ENCODE measurements at places on chromosomes 6 and 20.

GRCh38 chr20:25685276-25686080 lies 11.2 kb downstream of the ZNF337 start:
- no peak for DNase-seq

DNA sequence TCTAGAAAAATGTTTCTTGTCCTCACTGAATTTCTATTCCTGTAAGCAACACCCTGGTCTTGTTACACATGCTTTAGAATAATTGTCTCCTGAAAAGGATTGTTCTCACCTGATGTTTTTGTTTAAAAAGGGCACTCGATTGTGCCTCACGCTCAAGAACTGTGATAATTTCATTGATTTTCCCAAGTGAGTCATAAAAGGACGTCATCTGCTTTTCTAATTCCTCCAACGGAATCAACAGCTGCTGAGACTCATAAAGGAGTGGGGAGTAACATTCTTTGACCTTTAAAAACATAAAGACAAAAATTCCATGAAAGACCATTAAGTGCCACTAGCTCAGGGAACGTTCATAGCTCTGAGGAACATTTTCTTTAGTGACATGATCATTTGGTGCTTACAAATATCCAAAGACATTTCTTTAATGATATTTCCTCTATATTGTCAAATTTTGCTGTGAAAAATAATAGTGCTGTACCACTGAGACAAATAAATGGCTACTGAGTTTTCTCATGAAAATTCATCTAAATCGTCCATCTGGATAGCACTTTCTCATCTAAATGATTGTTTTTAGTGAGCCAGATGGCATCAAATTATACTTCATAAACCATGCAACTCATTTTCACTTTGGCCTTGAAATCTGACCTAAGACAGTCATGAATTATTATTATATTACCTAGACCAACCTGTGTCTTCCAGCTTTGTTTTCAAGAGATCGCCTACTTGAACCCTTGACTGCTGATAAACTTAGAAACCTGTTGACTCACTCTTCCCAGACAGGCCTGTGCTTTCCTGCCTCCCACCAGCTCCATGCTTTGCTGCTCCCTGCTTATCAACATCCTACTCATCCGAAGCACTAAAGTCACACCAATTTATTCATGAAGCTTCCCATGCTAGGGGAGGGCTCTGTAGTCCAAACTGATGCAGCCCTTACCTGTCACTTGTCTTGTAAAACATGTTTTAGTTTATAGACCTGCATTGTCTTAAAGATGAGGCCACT lies 178.2 kb downstream of the SYNE1 start:
- DNase-seq = no peak

DNA sequence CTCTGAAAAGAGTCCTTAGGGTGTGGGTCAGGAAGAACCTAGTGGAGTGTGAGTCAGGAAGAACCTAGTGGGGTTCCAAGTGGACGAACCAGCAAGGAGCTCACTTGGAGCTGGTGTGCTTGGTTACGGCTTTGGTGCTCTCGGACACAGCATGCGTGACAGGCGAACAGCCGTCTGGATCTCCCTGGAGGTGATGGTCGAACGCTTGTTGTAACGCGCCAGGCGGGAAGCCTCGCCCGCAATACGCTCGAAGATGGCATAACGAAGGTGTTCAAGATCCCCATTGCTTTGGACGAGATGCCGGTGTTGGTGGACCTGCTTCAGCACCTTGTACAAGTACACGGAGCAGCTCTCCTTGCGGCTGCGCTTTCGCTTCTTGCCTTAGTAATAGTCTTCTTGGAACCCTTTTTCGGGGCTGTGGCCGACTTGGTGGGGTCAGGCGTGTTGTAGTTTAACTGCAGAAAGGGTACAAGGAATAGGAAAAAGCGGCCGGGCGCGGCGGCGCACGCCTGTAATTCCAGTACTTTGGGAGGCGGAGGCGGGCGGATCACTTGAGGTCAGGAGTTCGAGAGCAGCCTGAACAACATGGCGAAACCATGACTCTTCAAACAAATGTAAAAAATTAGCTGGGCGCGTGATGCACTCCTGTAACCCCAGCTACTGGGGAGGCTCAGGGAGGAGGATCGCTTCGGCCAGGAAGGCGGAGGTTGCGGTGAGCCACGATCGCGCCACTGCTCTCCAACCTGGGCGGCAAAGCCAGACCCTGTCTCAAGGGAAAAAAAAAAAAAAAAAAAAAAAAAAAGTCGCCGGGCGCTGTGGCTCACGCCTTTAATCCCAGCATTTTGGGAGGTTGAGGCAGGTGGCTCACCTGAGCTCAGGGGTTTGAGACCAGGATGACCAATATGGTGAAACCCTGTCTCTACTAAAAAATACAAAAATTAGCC lies 48.0 kb downstream of the OR2B2 start:
- no peak for DNase-seq

GRCh38 chr6:30857549-30857948 lies 26.8 kb upstream of the DDR1 start:
- no peak for DNase-seq

- no peak for DNase-seq
These were observed 137.1 kb upstream of the OLIG3 start for GRCh38 chr6:137631323-137631722.

DNA sequence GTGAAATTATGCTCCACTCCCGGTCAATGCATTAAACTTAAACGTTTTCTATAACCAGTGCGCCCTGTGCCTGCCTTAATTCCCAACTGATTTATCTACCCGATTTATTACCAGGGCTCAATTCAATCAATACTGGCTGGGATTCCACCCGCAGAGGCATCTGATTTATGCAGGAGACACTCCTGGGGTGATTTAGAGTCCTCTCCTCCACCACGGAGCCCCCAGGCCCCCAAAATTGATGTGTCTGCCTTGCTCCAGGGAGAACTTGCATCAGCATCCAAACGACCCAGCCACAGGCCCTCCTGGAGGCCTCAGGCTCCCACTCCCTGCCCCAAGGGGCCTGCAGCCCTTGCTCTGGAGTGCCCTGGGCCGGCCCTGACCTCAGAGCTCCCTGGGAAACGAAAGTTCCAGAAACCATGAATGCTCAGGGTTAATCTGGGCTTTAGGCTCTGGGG lies 29.5 kb downstream of the ANKRD60 start:
- no peak for DNase-seq

DNA sequence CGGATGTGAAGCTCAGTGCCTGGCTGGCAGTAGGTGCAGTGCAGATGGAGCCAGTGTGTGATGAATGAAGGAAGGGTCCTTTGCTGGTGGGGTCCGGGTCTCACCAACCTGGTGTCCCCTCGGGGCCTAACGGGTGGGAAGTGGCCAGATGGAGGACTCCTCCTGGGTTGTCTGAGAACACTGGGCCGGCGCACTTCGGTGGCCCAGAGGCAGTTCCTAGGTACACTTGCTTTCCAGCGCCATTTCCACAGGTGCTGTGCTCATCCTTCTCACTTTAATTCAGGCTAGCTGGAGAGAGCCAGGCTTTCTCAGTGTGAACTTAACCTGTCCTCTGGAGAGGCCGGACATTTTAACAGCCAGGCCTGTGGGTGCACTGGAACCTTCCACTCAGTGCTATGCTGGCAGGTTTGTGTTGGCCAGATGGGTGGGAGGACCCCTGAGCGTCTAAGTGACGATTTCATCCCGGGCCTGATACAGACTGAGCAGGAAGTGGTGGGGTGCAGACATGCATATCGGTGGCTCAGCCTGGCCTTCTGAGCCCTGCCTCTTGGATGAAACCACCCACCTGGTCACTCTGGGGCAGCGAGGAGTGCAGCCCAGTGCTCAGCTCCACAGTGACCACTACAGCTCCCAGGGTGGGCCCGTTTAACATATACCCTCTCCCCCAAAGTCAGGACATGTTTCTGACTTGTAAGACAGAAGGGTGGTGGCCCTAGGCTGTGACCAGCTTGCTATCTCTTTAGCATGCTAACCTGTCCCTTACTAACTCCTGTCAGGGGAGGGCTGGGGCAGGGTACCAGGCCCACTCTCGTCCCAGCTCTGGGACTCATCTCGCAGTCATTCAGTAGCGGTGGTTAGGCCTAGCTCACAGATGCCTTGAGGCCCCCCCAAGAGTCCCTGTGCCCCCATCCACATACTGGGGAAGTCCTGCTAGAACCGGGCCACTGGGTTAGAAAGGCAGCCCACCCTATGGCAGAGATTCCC lies 8.2 kb upstream of the PYGB start:
- no peak for DNase-seq

- DNase-seq = no peak
These were observed 59.4 kb downstream of the PLCG1 start for GRCh38 chr20:41196653-41197225.

GRCh38 chr6:138468320-138469015 lies 30.8 kb downstream of the NHSL1 start:
- no peak for DNase-seq

- DNase-seq = peak; percentile 17
These were observed 109.1 kb downstream of the TSHZ2 start for GRCh38 chr20:53080969-53081871.

DNA sequence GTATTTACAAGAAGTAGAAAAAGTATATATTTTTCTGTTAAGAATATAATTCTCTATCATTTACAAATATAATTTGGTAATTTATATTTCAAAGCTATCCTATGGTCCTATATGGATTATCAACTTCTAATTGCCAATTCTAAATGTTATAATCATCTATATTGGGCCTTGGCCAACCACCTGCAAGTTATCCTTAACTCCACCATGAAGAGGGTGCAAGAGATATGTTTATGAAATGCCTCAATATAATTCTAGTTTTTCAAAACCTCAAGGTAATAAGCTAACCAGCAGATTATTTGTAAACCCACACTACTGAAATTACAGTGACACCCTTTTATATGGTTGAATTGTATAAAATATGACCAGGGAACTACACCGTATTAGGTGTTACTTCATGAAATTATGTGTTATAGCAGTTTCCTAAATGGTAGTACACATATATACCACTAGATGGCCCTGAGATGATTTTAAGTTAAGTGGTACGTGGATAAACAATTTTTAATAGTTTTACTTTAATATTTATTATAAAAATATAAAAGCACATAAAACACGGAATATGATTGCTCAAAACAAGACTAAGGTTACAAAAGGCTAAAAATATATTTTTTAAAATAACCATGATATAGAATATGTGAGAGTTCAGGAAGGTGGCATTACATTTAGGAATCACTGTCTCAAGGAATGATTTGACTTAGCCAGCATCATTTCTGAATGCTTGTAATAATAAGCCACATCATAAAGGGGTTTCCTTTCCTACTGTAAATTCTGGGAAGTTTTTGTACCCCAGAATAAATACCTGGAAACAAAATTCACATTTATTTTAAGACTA lies 9.8 kb upstream of the PNISR start:
- DNase-seq = no peak

- no peak for DNase-seq
These were observed 143.7 kb downstream of the DLL1 start for GRCh38 chr6:170147056-170147787.
